ENCODE measurements at places on chromosomes 11 and 22.

GRCh38 chr11:46410021-46410420 is 18.4 kb upstream of the CHRM4 start:
- no peak for DNase-seq

DNA sequence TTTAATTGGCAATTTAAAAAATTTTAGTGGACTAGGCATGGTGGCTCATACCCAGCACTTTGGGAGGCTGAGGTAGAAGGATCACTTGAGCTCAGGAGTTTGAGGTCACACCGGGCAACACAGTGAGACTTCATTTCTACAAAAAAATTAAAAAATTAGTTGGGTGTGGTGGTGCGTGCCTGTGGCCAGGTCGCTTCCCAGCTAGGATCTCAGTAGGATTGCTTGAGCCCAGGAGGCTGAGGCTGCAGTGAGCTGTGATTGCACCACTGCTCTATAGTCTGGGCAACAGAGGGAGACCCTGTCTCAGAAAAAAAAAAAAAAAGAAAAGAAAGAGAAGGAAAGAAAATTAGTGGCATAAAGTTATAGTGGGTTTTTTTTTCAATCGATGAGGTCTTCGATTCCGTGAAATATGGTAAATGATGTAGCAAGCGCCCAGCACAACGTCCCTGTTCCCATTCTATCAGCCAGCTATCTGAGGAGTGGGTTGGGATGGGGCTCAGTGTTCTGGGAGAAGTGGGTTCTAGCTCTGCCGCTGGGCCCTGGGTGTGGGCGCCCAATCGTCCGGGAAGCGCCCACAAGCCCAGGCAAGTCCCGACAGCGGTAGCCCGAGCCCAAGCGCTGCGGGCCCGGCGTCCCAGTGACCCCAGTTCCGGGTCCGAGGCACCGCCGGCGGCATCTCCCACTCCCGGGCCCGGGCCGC is 1.4 kb downstream of the FOSL1 start:
- DNase-seq = no peak

DNA sequence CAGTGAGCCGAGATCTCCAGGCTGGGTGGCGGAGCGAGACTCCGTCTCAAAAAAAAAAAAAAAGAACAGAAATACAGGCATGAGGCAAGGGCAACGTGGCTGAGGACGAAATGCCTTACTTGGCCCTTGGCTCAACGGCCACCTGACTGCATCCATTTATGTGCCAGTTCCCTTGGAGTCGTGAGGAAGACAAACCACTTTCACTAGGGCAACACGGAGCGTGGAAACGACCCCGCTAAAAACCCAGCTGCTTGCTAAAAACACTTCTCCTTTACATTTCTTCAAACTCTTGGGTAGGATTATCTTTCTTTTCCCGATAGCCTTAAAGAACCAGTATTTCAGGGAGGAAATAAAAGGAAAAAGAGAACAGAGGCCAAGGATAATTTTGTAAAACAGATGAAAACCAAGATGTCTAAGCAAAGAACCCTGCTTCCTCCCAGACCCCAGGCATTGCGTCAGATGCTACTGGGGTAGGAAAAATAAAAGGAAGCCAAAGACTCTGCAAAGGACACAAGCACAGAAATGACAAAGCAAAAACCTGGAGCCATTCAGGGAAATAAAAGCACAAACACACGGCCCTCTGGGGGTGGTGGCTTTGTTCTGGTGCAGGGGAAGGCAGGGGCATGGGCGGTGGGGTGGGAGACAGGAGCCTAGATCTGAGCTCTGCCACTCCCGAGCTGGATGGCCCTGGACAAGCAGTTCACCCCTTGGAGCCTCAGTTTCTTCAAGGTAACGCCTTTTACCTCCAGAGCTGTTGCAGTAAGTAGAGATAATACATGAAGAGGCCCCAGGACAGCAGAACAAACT is 37.0 kb downstream of the PC start:
- no peak for DNase-seq

- no peak for DNase-seq
These were observed 22.7 kb downstream of the EIF3F start for GRCh38 chr11:8009856-8010255.

DNA sequence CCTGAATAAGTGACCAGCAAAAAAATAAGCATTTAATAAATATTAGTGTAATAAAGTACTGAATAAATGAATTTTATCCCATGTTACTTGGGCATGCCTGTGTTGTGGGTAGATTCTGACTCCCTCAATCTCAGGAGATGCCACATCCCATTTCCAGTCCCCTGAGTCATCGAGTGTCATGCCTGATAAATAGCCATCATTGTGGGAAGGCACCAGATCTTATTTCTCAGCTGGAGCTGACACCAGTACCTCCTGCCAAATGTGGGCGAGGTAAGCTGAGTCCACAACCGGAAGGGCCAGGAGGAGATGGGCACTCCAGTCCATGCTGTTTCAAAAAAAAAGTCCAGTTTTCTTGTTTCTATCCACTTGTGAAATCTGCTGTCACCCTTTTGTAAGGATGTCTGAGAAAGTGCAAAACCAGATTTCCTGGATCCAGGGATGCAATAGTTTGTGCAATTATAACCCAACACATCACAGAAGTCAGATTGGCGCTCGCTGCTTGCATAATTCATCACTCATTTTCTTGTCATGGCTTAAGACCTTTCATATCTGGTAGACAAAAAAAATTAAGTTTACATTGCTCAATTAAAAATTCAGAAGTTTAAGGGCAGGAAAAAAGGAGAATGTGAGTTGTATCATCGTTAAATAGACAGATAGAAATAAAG is 311.6 kb downstream of the MIAT start:
- no peak for DNase-seq

DNA sequence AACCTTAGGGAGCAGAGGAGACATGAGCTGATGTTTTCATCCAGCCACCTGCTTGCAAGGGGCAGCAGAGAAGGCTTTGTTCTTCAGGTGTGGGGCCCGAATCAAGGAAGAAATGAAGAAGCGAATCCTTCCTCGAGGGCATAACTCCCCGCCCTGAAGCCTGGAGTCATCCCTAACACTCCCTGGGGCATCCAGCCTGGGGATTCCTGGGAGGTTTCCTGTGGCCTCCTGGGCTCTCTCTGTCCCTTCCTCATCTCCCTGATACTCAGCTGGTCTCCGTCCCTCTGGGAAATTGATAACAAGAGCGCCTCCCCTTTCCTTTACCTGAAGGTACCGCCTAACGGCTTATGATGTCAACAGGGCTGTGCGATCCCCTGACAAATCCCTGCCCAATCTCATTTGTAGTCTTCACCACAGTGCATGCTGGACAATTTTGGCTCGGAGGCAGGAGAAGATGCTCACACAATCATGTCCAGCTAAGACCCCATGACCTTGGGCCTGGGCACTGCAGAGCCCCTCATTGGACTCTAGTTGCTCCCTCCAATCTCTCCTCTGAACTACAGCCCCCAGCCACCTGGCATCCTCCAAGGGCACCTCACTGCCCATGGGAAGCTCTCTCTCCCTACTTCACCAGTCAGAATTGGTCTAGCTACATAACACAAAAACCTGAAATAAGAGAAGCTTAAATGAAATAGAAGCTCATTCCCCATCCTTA is 80.6 kb upstream of the RTL6 start:
- no peak for DNase-seq

DNA sequence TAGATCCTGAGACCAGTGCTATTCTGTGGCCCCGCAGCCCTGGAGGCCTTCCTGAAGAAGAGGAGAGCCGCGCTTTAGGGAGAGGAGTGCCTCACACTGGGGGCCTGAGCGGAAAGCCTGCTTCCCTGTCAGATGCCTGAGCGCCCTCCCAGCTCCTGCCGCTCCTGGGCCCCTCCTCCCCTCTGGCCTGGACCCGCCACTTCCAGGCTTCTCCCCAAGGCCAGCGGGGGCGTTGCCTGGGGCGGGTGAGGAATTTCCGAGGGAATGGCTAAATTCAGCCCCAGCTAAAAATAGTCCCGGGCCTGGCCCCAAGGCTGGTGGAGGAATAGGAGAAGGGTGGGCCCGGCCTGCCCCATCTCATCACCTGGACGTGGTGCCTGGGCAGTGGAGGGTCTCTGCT is 15.4 kb downstream of the ARHGEF17 start:
- no peak for DNase-seq

DNA sequence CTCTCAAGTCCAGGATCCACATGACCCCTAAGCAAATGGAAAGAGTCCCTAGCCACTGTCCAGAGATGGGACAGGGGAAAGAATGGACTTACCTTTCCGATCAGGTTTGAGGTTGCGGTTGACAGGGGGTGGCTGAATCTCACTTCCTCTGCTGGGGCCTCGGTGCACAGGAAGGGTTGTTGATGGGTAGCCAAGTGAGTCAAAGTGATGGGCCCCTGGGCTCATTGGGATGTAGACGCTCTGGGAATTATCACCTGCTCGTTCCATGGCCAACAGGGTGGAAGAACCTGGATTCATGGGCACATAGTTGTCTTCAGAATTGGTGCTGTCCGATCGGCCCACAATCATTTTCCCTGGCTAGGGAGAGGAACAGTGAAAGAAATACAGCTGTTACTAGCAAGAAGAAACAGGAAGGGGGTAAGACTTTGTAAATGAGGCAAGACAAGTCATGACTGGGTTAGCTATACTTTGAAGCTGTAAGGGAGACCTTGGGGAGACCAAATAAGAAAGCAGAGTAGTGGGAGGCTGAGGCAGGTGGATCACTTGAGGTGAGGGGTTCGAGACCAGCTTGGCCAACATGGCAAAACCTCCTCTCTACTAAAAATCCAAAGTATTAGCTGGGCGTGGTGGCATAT is 34.7 kb downstream of the USP35 start:
- DNase-seq = no peak

DNA sequence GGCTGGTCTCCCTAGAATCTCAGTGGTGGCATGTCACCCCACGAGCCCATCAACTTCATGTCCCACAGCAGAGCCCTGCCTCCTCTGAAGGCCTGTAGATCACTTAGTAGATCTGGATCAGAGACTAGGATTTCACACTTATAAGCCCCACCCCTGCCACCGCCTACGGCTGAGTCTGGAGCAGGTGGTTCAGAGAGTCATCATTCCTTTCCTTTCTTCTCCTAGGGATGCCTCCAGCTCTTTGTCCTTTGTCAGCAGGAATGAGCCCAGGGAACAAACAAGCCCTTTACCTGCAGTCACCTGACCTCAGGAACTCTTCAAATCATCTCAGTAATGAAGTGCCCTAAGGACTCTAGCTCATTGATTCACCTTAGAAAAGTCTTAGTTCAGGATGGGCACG is 37.8 kb downstream of the SCGB1A1 start:
- DNase-seq = no peak

GRCh38 chr11:114401311-114401710 is 845 bp downstream of the RBM7 start:
- no peak for DNase-seq

DNA sequence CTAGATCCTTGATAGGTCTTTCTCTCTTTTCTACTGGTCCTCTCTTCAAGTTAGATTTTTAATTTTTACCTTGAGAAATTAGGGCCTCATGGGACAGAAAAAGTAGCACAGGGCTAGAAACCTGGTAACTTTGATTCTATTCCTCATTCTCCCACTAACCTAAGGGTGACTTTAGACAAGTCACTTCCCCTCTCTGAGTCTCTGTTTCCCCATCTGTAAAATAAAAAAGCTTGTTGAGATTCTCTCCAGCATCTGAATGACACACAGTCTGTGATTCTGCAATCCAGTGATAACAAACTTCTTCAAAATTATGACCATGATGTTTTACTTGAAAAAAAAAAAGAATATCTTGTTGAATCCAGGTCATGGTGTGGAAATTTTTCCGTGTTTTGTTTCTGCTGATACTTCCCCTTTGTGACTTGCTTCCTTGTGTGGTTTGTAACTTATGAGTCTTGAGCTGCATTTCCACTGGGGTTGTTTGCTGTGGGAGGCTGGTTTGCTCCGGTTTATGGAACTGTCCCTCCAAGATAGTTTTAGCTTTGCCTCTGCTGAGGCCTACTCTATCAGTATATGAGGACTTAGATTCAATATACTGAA is 9.8 kb upstream of the MPEG1 start:
- DNase-seq = no peak

DNA sequence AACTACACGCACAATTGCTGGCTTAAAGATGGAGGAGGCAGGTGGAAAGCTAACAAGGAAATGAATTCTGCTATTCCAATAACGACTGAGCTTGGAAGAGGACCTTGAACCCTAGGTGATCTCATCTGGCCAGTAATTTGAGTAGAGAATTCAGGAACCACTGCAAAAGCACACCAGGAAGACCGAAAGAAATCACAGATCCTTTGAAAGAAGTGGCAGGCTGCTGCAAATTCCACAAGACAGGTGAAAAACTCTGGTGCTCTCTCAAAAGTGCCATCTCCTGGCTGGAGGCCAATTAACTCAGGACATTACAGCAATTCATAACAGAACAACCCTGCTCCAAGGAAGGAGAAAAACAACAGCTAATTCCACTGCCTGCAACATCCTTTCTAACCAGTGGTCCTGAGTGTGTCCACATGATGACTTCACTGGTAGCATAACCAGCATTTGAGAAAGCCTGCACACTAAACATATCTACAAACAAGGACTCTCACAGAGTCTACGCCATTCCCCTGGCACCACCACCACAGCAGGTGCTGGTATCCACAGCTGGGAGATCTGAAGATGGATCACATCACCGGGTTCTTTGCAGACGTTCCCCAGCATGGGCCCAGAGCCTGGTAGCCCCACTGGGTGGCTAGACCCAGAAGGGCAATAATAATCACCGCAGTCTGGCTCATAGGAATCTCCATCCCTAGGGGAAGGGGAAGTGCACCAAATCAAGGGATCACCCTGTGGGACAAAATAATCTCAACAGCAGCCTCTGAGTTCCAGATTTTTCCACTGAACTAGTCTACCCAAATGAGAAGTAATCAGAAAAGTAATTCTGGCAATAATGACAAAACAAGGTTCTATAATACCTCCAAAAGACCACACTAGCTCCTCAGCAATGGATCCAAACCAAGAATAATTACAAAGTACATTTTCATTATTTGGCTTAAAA is 44.9 kb upstream of the CLTCL1 start:
- DNase-seq = no peak

- no peak for DNase-seq
These were observed 51.7 kb downstream of the TTC17 start for GRCh38 chr11:43410394-43410793.

GRCh38 chr11:13668957-13669521 is 571 bp downstream of the FAR1 start:
- DNase-seq = peak; percentile 17

DNA sequence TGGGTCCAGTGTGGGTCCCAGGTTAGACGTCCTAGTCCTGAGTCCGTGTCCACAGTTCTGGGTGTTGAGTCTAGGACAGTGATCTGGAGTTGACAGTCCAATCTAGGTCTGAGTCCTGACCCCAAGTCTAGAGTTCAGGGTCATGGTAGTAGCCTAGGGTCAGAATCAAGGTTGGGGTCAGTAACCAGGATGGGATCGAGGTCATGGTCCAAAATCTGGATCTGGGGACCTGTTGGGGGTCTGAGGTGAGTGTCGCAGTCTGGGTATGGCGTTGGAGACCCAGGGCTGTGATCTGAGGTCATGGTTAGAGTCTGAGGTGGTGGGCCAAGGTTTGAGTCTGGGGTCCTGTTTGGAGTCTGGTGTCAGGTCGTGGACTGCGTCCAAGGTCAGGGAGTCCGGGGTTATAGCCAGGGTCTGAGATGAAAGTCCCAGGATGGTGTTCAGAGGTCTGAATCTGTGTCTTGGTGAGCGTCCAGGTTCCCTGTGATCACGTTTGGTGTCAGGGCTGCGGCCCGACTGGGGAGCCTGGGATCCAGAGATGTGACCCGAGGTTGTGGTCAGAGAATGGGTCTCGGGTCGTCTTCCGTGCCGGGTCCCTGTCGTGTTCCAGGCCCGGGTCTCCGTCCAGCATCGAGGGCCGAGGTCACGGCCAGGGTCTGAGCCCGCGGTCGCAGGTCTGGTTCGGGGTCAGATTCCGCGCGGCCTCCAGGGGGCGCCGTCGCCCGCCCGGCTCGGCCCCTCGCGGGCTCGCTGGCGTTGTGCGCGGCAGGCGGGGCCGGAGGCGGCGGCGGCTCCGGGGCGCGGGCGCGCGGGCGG is 432 bp upstream of the GRK2 start:
- DNase-seq = peak; percentile 75

Measured in activated T-helper 1 cell treated with anti-CD3 and anti-CD28 coated beads, Interleukin-2, amount 50 U/mL, for 16 hours (primary cell).